ENCODE measurements at places on chromosomes 7 and 10.

- no peak for DNase-seq
These were observed 30.5 kb downstream of the GNAT3 start for GRCh38 chr7:80481196-80481884.

- no peak for DNase-seq
These were observed 60.7 kb upstream of the TARP start for GRCh38 chr7:38334163-38334562.

DNA sequence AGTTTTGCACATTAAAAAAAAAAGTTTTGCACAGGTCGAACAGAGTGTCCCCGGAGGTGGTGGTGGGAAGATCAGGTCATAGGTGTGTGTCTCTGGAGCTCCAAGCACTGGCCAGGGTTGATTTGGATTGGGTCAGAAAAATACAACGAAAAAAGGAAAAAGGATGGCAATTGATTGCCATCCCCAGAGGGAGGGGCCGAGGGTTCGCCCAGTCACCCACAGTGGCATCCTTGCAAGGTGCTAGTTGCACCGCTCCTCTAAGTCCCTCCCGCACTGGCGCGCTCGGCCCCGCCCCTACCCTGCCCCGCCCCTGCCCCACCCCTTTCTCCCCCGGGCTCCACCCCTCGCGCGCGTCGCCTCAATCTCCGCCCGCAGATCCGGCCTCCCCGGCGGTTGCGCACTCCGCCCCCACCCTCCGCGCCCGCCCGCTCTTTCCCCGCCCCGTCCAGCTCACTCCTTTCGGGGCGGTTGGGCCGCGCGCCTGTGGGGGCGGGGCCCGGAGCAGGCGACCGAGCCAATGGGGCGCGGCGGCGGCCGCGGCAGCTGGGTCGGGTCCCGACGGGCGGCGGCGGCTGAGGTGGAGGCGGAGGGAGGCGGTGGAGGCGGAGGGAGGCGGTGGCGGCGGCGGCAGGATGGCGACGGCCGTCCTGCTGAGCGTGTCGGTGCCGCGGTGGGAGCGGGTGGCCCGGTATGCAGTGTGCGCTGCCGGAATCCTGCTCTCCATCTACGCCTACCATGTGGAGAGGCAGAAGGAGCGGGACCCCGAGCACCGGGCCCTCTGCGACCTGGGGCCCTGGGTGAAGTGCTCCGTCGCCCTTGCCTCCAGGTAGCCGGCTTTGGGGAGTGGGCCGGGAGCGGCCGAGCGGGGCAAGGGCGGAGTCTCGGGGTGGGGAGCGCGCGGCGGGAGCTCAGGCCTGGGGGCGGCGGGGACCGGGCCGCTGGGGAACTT, 31.5 kb upstream of the ERV3-1 start:
- peak; percentile 31 for DNase-seq

DNA sequence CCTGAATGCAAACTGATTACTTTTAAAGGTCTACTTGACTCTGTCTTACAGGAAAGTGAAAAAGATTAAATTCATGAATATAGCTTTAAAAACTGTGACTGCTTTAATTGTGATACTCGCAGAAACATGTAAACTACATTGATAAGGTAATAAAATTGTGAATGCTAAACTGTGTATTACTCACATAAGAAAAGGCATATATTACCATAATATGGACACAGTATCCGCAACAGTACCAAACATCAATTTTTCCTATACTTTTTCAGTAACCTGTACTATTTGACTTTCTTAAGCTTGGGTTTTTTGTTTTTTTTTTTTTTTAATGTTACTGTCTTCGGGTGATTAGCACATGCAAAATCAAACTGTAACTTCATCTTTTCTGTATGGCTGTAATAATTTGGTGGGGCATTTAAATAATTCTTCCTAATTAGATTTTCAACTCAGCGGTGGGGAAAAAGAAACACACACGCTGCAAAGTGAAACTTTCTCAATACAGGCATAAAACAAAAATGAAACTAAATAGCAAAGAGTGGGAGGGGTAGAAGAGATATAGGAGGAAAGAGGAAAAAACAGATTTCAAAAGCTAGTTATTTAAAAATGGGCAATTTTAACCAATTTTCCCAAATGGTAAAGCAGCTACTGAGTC, 23.2 kb downstream of the NT5C3A start:
- no peak for DNase-seq

DNA sequence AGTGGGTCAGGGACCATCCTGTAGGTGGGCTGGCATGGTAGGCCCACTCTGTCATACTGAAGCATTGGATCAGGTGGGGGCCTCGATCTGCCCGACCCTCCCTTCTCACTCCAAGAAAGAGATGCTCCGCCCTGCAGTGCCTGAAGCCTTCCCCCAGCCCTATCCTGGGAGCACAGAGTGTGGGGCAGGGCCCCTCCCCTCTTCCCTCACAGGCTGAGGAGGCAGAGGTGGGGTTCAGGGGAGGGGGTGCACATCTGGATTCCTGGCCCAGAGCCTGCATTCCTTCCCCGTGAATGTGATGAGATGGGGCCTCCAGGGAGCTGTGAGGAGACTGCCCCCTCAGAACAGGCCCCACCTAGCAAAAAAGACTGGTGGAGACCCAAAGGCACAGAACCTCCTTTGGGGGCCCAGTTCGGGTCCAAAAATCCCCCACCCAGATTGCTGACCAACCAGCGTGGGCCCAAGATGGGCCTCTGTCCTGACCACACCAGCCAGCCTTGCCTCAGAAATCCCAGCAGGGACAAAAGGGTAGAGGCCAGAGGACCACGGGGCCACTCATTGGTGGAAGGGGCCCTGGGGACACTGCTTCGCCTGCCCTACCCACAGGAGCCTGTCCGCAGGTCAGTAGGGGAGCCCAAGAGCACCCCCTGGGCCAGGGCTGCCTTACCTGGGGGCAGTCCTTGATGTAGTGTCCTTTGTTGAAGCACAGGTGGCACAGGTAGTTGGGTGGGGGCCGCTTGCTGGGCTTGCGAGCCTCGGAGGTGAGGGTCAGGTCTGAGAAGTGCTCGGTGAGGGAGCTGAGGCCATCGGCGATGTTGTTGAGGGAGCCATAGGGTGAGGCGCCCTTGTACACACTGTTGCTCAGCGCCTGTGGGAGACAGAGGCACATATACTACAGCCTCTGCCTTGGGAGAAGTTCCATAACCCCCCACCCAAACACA, 13.3 kb downstream of the ZCCHC24 start:
- no peak for DNase-seq

DNA sequence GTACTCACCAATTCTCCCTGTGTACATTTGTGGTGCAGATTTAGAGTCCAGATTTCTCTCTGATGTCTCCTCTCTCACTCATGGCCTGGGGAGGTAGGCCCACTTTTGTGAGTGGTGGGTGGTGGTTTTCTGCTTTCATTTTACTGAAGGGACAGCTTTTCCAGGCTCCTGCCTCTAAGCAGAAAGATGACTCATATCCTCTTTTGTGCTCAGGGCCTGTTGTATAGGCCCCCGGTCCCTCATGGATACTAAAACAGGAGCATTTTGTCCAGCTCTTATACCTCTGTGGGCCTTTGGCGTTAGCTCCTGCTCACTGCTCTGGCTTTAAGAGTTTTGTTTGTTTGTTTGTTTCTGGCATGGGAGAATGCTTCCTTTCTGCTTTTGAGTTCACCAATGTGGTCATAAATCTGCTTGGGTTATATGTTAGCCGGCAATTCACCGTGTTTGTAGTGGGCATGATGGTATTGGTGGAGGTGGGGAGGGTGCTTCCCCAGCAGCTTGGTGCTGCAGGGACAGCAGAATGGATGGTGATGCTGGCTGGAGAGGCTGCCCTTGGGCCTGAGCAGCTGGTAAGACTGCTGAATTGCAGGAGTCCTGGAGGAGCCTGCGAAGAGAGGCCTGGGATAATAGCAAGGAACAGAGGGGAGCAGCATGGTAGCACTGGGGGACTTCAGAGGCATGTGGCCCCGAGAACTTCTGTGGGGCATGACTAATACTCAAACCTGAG, 468.7 kb downstream of the RPS24 start:
- DNase-seq: no peak

DNA sequence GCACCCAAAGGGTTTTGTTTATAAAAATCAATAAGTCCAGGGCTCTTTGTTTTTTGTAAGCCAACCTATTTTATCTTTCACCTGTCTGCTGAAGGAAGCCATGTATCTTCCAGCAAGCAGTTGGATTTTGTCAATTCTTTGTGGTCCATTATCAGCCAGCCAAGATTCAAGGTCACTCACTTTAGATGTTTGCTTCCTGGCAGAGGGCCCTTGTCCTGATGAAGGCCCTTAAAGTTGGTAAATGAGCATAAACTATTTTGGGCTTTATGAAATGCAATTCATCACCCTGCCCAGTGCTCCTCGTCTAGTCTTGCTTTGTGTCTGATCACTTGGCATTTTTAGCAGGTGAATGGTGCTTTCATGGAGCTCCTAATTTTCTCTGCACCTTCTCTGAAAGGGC, 1004.2 kb downstream of the GRID1 start:
- no peak for DNase-seq

DNA sequence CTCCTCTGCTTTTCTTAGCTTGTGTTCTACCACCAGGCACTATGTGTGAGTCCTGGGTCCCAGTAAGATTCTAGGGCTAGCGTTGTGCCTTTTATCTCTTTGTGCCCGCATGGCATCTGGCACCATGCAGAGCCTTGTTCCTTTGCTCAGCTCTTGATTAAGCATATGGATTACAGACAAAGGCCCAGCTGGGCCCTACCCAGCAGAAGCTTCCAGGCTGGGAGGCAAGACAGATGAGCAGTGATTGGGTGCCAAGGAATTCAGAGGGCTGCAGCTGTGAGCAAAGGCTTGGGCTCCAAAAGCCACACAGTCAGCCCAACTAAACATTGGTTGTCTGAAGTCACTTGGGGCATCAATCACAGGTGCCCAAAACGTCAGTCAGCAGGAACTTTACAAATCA, 2.0 kb downstream of the ACSM6 start:
- DNase-seq: no peak

DNA sequence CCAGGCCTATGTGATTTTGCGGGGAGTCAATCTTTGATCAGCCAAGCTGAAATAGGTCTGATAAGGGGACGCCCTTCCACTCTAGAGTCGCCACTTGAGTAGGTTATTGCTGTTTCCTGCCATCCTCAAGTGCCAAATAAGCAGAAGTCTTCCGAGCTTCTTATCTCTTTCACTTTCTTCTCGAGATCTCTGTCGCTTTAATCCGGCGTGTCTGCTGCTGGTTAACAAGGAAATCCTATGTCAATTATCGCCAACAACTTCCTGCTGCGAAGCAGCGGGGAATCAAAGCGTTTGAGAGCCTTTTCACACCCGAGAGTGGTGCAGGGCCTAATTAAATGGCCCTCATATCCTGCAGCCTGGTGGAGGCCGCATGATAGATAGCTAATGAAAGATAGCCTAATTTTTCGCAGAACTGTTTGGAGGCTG, 215.9 kb downstream of the RAB11FIP2 start:
- DNase-seq: no peak
